ENCODE measurements at places on chromosomes 5 and 9. TPM values are rescaled to one million over a fixed set of nuclear protein-coding genes. Genes with fewer than 3 reads are reported as not detected.

DNA sequence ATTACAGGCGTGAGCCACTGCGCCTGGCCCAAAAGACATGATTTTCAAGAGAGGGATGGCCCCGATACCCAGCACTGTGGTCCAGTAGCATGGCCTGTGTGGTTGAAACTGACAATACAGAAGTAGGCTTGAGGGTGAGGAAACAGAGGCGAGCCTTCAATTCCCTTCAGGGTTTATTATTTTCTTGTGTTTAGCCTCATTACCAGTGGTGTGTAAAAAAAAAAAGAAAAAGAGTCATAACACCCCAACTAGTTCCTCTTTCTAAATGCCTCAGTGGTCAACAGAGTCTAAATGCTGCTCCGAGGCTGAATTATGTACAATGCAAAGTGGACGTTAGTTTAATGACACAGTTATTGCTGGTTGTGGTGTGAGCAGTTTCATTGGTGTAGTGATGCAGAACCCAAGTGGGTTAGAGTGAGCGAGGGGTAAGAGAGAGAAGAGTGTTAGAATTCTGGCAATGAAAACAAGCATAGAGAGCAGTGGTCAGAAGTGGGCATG, 58.8 kb downstream of the SNX30 start:
- H3K27me3 ChIP-seq = no peaks in the 10 kb centered on the region
- no peak for DNase-seq
- H3K4me1 ChIP-seq = no peaks in the 10 kb centered on the region
- H3K27ac ChIP-seq = no peak overlapping the region
- H3K36me3 ChIP-seq = peaks cover 11% of the 10 kb centered on the region

GRCh38 chr9:27408482-27408881, 111.5 kb upstream of the EQTN start:
- no peak for DNase-seq
- H3K27ac ChIP-seq = no peak overlapping the region
- peaks cover 11% of the 10 kb centered on the region for H3K36me3 ChIP-seq
- H3K4me3 ChIP-seq = no peak overlapping the region
- H3K4me1 ChIP-seq = peaks cover 12% of the 10 kb centered on the region
- H3K27me3 ChIP-seq = no peaks in the 10 kb centered on the region

DNA sequence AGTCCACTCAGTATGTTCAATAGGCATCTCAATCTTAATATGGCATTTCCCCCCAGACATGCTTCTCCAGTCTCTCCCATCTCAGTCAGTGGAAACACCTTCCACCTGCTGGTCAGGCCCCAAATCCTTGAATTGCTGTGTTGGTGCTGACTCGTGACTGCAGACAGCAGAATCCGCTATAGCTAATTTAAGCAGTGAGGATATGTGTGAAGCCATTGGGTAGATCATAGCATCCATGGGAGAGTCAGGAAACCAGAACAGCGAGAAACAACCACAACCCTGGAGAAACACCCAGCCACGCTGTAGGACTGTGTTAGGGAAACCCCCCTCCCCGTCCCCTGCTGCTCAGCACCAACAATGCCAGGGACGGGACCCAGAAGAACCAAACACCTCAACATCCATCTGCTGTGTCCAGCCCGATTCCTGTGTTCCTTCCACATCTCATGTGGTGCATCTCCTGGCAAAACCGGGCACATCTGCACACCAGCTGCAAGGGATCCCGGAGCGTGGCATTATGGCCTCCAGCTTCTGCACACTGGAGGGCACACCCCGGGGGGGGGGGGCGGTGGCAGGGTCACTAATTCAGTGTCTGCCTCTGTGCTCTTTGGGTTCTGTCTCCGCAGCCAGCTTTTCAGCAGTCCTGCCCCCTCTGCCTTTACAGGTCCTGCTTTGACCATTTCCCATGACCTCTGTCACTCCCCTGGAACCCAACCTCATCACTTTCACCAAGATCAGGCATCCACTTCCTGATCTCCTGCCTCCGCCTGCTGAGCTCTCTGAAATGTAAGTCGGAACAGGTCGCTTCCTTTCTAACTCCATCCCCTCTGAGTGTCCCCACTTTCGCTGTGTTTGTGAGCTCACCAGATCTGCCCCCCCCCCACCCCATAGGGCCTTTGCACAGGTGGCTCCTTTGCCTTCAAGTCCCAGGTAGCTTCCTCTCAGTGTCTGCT, 2.4 kb upstream of the PLEKHG4B start:
- H3K36me3 ChIP-seq = no peaks in the 10 kb centered on the region
- peaks cover 8% of the 10 kb centered on the region for H3K4me1 ChIP-seq
- peak; percentile 45 for DNase-seq
- peak overlapping the region; percentile 8 for H3K27ac ChIP-seq
- H3K4me3 ChIP-seq = peak overlapping the region; percentile 88

GRCh38 chr5:74762599-74762998, 4.3 kb downstream of the GFM2 start:
- H3K4me1 ChIP-seq = peaks cover 12% of the 10 kb centered on the region
- H3K36me3 ChIP-seq = peaks cover 13% of the 10 kb centered on the region
- no peaks in the 10 kb centered on the region for H3K27me3 ChIP-seq
- no peak overlapping the region for H3K4me3 ChIP-seq

- DNase-seq = no peak
- H3K4me1 ChIP-seq = no peaks in the 10 kb centered on the region
- H3K27me3 ChIP-seq = no peaks in the 10 kb centered on the region
- peaks cover 35% of the 10 kb centered on the region for H3K36me3 ChIP-seq
- H3K27ac ChIP-seq = no peak overlapping the region
These were observed 28.2 kb downstream of the ERCC8 start for GRCh38 chr5:60916646-60917045.

DNA sequence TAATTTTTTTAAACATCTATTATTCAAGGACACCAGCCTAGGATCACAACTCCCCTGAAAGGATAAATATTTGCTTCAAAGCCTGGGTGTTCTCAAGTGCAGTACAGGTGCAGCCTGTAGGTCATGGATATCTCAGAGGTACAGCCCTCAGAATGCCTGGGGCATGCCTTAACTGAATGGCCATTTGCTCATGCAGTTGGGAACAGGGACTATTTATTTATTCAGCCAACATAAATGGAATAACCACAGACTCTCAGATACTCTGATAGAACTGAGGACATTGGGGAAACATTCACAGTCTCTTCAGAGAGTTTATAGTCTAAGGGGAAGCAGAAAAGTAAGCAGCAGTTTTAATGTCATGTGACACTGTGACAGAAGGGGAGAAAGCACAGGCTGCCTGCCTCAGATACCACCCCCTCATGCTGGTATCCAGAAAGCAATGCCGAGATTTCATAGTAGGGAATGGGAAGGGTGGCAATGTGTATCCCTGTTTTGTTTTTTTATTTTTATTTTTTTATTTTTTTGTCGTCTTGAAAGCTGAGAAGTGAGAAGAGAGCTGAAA, 112.6 kb downstream of the MACIR start:
- no peak overlapping the region for H3K27ac ChIP-seq
- no peaks in the 10 kb centered on the region for H3K27me3 ChIP-seq
- H3K36me3 ChIP-seq = no peaks in the 10 kb centered on the region
- peaks cover 46% of the 10 kb centered on the region for H3K4me1 ChIP-seq

DNA sequence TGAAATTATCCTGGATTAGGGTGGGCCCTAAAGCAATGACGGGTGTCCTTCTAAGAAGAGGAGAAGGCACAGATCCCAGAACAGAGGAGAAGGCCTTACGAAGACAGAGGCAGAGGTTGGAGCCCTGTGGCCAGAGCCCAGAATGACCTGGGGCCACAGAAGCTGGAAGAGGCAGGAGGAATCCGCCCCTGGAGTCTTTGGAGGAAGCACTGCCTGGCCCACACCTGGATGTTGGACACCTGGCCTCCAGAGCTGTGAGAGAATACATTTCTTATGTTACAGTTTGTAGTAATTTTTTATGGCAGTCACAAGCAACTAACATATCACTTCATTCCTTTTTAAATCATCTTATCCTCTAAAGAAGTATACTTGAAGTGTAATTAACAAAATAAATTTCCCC, 8.5 kb downstream of the MRPL36 start:
- no peaks in the 10 kb centered on the region for H3K4me1 ChIP-seq
- H3K36me3 ChIP-seq = no peaks in the 10 kb centered on the region
- no peak overlapping the region for H3K27ac ChIP-seq
- H3K4me3 ChIP-seq = no peak overlapping the region
- H3K27me3 ChIP-seq = no peaks in the 10 kb centered on the region
- DNase-seq = no peak

- no peaks in the 10 kb centered on the region for H3K4me1 ChIP-seq
- H3K27ac ChIP-seq = no peak overlapping the region
- H3K36me3 ChIP-seq = no peaks in the 10 kb centered on the region
- no peak for DNase-seq
These were observed 136.3 kb downstream of the NR3C1 start for GRCh38 chr5:143267186-143267585.

DNA sequence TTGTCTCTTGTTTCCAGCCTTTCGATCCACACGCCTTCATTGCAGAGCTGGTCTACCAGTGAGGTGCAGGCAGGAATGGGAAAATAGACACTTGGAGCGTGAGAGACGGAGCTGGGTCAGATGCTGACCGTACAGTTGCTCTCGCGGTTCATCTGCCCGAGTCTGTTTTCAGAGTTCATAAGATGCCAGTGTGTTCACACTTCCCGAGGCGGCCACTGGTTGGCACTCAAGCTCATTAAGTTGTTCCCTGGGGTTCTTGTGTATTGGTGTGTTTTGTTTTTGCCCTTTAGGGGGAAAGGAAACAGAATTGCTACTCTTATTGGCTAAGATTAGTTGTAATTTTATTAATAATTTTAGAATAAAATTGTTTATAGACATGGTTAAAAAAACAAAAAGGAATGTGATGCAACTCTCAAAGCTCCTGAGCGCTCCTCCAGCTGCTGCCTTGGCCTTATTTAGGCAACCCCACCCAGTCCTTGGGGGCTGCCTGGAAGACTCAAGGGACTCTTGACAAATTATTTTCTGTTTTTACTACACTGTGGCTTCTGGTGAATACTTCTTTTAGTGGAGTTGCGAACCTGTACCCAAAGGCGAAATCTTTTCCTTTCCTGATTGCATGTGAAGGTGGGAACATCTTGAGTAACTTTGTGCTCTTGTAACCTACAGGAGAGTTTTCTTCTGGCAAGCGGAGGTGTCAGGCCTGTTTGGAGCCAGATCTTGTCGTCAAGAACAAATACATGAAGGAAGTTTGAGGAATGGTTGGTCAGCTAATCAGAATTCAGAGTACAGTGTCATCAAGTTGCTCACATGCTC, 146.1 kb downstream of the MAST4 start:
- H3K4me1 ChIP-seq = peaks cover 10% of the 10 kb centered on the region
- no peak overlapping the region for H3K4me3 ChIP-seq
- H3K36me3 ChIP-seq = no peaks in the 10 kb centered on the region
- DNase-seq = no peak
- H3K27me3 ChIP-seq = no peaks in the 10 kb centered on the region

DNA sequence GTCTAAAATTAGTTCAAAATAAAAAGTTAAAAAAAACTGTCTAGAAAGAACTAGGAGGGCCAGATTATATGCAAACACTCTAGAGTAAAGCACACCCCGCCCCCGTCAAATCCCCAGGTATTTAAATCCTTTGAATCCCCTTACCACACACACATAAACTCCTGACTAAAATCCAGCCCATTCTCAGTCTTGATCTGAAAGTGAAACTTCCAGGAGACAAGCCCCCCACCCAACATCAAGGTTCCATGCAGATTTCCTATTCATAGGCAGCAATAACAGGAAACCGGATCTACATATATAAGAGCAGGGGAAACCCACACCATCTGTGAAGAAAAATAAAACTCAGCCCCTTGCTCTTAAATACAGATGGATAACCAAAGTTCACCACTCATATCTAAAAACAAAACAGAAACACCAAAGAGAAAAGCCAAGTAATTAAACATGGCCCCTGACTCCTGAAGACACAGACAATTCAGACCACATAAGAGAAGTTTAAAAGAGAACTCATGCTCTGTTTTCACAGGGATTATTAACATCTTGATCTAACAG, 42.3 kb downstream of the MARCHF3 start:
- no peaks in the 10 kb centered on the region for H3K36me3 ChIP-seq
- DNase-seq = no peak
- no peaks in the 10 kb centered on the region for H3K27me3 ChIP-seq

GRCh38 chr9:26142201-26142600, 464.0 kb upstream of the TUSC1 start:
- no peaks in the 10 kb centered on the region for H3K27me3 ChIP-seq
- no peak for DNase-seq
- H3K4me3 ChIP-seq = no peak overlapping the region
- no peaks in the 10 kb centered on the region for H3K4me1 ChIP-seq
- H3K27ac ChIP-seq = no peak overlapping the region

DNA sequence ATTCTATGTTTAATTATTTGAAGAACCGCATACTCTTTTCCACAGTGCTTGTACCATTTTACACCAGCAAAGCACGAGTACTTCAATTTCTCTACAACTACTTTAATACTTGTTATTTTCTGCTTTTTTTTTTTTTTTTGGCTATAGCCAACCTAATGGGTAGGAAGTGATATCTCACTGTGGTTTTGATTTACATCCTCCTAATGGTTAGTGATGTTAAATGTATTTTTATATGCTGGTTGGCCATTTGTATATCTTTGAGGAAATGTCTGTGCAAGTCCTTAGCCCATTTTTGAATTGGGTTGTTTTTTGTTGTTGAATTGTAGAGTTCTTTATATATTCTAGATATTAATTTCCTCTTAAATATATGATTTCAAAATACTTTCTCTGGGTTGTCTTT, 22.6 kb downstream of the OGN start:
- H3K4me1 ChIP-seq = peaks cover 3% of the 10 kb centered on the region
- H3K36me3 ChIP-seq = no peaks in the 10 kb centered on the region
- DNase-seq = no peak
- H3K27ac ChIP-seq = no peak overlapping the region
- H3K4me3 ChIP-seq = no peak overlapping the region

DNA sequence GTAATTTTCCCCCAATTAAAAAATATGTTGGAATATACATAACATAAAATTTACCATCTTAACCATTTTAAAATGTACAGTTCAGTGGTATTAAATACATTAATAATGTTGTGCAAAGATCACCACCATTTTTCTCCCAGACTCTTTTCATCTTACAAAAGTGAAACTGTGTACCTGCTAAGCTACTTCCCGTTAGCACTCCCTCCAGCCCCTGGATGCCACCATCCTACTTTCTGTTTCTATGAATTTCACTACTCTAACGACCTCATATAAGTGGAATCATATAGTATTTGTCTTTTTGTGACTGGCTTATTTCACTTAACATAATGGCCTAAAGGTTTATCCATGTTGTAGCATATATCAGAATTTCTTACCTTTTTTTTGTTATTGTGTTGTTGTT, 112.9 kb downstream of the HSPA4 start:
- H3K27me3 ChIP-seq = peaks cover 15% of the 10 kb centered on the region
- DNase-seq = no peak
- no peak overlapping the region for H3K4me3 ChIP-seq
- H3K27ac ChIP-seq = no peak overlapping the region

- H3K36me3 ChIP-seq = peaks cover 4% of the 10 kb centered on the region
- H3K27ac ChIP-seq = no peak overlapping the region
- H3K4me3 ChIP-seq = no peak overlapping the region
- DNase-seq = no peak
- H3K4me1 ChIP-seq = no peaks in the 10 kb centered on the region
These were observed 64.3 kb upstream of the BOD1 start for GRCh38 chr5:173680660-173681242.

- H3K27me3 ChIP-seq = no peaks in the 10 kb centered on the region
- H3K4me1 ChIP-seq = peaks cover 7% of the 10 kb centered on the region
- no peak overlapping the region for H3K4me3 ChIP-seq
- H3K36me3 ChIP-seq = no peaks in the 10 kb centered on the region
- no peak for DNase-seq
- no peak overlapping the region for H3K27ac ChIP-seq
These were observed 537.8 kb upstream of the PTGER4 start for GRCh38 chr5:40141896-40142295.

Gene STKLD1
- 3.9 TPM for total RNA-seq

Gene GLRA1
- total RNA-seq = 0.39 TPM

Gene DMRTA1
- 1.2 TPM for total RNA-seq

Gene KIAA1958
- total RNA-seq = 15.0 TPM

Gene ANKS6
- total RNA-seq = 25.2 TPM

Data from type B pancreatic cell (in vitro differentiated cells).